ENCODE measurements at places on chromosomes 11 and 22.
A peak's percentile ranks its signal among the peaks of the same experiment; 100 is the strongest.

DNA sequence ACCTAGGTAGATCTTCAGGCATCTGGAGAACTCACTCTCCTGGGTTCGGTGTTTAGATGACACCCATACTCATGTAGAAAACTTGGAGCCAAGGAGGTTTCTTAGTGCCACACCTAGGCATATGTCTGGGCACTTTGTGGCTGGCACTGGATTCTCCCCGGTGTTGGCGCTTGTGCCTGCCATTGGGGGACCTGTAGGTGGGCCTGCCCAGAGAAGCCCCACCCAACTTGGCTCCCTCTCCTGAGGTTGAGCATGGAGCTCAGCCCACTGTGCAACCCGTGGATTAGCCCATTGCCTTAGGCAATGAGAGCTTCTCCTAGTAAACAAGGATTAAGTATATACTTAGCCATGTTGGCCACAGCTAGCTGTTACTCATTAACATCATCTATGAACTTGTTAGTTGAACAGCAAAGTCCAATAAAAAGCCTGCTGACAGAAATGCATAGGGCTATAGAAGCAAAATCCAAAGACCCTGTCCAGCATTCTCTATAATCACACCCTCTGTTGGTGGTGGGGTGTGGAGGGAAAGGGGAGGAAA lies 335.5 kb upstream of the CHORDC1 start:
- DNase-seq: no peak

DNA sequence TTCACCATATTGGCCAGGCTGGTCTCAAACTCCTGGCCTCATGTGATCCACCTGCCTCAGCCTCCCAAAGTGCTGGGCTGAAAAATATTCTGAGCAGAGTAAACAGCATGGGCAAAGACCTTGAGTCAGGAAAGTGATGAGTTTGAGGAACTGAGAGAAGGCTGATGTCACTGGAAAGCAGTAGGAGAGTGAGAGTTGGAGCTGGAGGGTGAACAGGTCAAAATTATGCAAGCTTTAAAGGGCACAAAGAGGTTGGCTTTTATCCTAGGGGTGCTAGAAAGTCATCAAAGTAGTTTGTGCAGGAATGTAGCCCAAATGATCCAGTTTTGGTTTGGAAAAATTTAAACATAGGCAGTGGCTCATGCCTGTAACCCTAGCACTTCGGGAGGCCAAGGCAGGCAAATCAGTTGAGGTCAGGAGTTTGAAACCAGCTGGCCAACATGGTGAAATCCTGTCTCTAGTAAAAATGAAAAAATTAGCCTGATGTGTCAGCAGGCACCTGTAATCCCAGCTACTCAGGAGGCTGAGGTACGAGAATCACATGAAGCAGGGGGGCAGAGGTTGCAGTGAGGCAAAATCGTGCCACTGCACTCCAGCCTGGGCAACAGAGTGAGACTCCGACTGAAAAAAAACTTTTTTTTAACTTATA lies 44.7 kb upstream of the CXCR5 start:
- no peak for DNase-seq

- peak; percentile 67 for DNase-seq
Measured at GRCh38 chr22:28398981-28399380, 280.7 kb downstream of the TTC28 start.

DNA sequence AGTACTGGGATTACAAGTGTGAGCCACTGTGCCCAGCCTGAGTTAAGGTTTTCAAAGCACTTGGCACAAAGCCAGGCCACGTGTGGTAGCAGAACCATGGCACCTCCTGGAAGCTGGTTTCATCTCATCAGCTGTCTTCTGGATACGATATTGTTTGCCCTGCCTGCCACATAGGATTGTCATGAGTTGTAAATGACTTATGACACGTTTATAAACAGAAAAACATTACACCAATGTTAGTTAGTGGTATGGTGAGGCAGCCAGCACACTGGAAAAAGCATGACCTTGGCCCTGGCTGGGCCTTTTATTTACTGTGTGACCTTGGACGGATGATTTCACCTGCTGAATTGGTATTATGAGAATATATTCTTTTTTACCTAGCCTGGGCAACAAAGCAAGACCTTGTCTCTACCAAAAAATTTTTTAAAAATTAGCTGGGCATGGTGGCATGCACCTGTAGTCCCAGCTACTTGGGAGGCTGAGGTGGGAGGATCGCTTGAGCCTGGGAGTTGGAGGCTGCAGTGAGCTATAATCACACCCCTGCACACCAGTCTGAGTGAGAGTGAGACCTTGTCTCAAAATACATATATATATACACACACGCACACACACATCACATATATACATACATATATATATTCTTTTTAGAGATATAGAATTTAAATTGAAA lies 24.0 kb upstream of the MYH9 start:
- no peak for DNase-seq

GRCh38 chr22:45686836-45687235 lies 15.2 kb downstream of the ATXN10 start:
- DNase-seq: no peak
